ENCODE measurements at places on chromosomes 7 and 10.

GRCh38 chr10:44358080-44358771 lies 26.7 kb downstream of the CXCL12 start:
- DNase-seq = no peak

GRCh38 chr7:87003872-87004798 lies 55.3 kb downstream of the ELAPOR2 start:
- DNase-seq = no peak

DNA sequence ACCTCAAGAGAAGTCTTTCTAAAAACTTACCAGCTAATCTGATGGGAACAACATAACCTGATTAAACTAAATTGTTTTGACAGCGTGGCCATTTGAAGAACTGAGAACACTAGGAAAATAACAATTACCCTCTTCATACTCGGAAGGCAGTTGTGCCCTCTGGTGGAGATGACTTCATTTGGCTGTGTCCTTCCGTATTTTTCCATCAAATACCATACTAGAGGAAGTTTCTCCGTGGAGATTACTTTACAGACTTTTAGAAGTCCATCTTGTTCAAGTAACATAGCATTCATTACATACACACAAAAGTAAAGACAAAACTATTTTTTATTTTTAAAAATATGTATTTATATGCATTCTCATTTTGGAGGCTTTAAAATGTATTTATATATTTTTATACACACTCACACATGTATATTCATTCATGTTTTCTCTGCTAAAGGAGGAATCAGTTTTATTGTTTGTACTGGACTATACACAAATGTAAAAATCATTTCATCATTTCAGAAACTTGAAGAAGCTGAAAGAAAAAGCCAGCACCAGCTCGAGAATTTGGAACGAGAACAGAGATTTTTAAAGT lies 25.2 kb downstream of the SMNDC1 start:
- peak; percentile 24 for DNase-seq

- DNase-seq = no peak
Measured at GRCh38 chr7:30713392-30713791, 31.1 kb upstream of the CRHR2 start.

GRCh38 chr7:55572378-55573233 lies at the start of gene VOPP1:
VOPP1 (minus strand) TSS chr7:55572502; CDS start chr7:55572324, 178 bp downstream.
- no peak for DNase-seq

All from HS-5 (cell line).